ELR (cell line): ENCODE measurements at places on chromosomes 7 and 10.

- DNase-seq, result peak; percentile 22
These were observed 238.6 kb upstream of the LRRN3 start for GRCh38 chr7:110852156-110852940.

DNA sequence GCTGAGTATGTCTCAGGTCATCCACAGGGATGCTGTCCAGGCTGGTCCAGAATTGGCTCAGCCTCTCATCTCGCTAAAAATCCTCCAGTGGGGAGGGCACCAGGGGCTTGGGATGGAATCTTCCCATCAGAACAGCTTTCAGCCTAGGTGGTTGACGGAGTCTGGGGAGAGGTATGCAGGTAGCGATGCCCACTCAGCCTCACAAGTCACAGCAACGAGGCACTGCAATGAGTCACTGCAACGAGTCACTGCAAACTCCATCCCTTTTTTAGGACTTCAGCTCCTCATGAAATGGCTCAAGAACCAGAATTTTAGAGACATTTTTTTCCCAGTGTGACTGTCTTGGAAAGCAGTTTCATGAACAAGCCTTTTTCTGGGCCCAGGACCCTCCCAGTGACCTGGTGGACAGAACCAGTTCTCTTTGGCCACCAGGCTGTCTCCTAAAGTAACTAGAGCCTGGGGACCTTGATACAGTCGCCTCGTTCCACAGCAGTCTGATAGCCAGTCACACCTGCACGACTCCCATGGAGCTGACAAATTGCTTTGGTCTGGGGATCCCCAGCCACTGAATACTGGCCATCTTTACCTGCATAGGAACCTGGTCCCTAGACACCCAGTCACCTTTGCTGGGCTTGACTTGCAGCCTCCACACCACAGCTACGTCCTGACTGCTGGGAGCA lies 41.3 kb upstream of the PPP2R2D start:
- no peak for DNase-seq

DNA sequence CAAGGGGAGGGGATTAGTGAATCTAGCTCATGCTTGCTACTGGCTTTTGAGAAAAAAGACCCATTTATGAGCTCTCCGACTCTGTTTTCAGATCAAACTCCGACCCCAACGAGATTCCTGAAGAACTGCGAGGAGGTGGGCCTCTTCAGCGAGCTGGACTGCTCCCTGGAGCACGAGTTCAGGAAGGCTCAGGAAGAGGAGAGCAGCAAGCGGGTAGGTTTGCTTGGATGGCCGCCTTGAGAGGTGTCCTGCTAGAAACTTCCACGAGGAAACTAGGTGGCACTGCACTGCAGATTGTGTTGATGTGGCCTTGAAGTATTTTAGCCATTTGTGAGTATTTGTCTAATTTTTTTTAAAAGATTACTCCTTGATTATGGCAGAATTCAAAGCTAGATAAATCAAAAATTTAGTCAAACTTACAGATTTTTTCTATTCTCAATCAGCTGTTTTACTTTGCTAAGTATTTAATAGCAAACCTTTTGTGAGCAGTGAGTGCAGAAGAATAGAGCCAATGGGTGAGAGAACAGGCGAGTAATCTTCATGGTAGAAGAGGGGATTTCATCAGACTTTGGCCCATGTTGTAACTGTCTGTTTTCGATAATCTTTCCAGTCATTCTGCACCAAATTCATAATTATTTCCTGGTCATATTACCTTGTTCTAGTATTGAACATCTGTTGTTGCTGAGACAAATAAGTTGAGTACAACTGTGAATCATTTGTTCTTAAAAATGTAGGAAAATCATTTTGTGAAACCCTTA lies 95.4 kb downstream of the CREB5 start:
- DNase-seq, result no peak

GRCh38 chr10:18204039-18204835 lies 64.0 kb downstream of the CACNB2 start:
- no peak for DNase-seq

DNA sequence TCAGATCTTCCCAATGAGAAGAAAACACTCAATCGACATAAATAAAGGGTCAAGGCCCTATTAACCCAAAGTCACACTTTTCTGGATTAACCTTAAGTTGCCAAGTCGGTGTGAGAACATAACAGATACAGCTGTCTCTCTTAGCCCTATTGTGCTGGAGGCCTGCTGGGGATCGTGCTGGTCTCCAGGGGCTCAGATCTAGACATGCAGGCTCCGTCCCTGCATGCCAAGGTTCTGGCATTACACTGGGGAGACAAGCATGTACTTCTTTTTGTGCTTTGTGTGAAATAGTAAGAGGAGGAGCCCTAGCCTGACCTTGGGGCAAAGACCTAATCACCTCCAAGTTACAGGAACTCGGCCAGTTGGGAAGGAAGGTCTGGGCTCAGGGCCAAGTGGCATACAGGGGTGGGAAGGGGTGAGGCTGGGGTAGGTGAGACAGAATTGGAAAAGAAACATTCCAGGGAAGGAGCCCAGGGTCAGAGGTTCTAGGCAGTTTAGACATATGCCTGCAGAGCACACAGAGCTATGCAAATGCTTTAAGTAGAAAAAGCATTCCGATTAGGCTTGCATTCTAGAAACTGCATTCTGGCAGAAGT lies 216.4 kb downstream of the HECW1 start:
- no peak for DNase-seq

GRCh38 chr10:22833781-22834180 lies 94.1 kb upstream of the ARMC3 start:
- DNase-seq, result no peak

GRCh38 chr10:104766341-104766740 lies 125.3 kb downstream of the SORCS3 start:
- DNase-seq, result peak; percentile 10

DNA sequence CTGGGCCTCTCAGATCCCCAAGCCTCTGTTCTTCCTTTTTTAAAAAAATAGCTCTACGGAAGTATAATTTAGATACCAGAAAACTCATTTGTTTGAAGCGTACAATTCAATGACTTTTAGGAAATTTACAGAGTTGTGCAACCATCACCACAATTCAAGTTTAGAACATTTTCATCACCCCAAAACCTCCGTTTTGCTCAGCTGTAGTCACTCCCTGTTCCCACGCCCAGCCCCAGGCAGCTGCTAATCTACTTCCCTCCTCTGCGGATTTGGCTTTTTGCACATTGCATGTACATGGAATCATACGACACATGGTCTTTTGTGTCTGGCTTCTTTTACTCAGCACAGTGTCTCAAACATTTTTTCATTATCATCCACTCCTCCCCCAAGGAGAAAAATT lies 229.2 kb downstream of the TCF7L2 start:
- no peak for DNase-seq

DNA sequence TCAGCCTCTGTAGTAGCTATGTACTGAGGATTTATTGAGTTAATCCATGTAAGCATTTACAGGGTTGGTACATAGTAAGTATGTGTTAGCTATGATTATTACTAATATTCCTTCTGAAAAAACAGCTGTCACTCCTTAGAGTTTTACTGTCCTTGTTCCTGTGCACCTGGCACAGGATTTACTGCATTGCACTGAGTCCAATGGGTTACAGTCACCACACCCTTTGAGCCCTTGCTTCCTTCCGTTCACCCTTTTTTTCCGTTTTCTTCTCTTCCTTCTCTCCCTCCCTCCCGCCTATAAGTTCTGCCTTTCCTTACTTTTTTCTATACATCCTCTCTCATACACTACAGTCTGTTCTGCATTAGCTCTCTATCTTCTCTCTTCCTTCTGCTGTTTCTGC lies 12.5 kb upstream of the CDK6 start:
- DNase-seq, result no peak

- DNase-seq, result peak; percentile 73
These were observed at the start of gene HOXA9 for GRCh38 chr7:27165089-27165995. HOXA9 (minus strand) TSS chr7:27165537; CDS start chr7:27165457, 80 bp downstream.

GRCh38 chr7:50189371-50189770 lies 96.3 kb upstream of the ZPBP start:
- DNase-seq, result no peak

GRCh38 chr10:19775296-19775695 lies 40.9 kb upstream of the PLXDC2 start:
- no peak for DNase-seq

DNA sequence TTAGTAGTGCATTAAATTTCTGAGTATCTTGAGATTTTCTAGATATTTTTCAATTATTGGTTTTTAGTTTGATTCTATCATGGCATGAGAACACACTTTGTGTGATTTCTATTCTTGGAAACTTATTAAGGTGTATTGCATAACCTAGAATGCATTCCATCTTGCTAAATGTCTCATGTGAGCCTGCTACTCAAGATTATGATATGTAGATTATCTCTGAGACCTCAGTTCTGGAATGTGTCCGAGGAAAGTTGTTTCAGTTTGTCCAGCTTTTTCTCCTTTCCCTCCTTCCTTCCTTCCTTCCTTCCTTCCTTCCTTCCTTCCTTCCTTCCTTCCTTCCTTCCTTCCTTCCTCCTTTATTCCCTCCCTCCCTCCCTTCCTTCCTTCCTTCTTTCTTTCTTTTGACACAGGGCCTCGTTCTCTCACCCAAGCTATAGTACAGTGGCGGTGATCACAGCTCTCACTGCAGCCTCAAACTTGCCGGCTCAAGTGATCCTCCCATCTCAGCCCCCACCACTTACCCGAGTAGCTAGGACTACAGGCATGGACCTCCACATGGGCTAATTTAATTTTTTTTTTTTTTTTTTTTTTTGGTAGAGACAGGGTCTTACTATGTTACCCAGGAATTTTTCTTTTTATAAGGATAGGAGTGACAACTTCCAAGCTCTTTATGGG lies 7.6 kb downstream of the ITPRID1 start:
- no peak for DNase-seq

- peak; percentile 48 for DNase-seq
These were observed 142.2 kb downstream of the EMX2 start for GRCh38 chr10:117684672-117685211.

DNA sequence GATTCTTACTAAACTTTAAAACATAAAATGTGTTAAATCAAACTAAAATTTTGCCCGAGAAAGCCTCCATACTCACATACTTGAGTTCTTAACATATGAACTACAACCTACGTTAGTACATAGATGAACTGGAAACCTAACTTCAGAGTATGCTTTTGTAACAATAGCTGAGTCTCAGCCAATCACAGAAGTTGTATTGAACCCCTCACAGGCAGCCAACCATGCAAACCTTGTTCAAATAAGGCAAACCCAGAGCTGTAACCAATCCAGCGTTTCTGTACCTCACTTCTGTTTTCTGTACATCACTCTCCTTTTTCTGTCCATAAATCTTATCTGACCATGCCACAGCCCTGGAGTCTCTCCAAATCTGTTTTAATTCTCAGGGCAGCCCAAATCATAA lies 157.3 kb upstream of the COL1A2 start:
- DNase-seq, result no peak

GRCh38 chr10:93475871-93476270 lies 6.3 kb downstream of the MYOF start:
- DNase-seq, result peak; percentile 97

DNA sequence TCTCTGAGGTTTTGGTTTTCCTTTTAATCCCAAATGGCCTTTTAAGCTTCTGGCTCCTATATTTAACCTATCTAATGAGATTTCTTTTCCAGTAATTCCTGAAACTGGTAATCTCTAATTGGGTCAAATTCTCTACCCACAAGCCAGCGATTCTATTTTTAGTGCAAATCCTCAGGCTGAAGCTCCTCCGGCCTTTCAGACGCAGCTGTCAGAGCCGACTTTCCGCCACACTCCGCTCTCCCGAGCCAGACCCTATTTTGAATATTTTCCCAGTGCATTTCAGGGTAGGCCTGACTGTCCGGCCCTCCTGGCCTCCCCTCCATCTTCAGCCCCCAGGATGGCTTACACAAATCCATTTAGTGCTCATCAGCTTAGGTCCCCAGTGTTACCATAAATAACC lies 9.7 kb upstream of the ADCY1 start:
- no peak for DNase-seq

- no peak for DNase-seq
These were observed 107.4 kb downstream of the GSAP start for GRCh38 chr7:77308792-77309191.

- no peak for DNase-seq
These were observed 21.9 kb downstream of the CHCHD3 start for GRCh38 chr7:133060004-133060403.

- no peak for DNase-seq
These were observed 20.0 kb downstream of the SORCS1 start for GRCh38 chr10:107144490-107144889.

DNA sequence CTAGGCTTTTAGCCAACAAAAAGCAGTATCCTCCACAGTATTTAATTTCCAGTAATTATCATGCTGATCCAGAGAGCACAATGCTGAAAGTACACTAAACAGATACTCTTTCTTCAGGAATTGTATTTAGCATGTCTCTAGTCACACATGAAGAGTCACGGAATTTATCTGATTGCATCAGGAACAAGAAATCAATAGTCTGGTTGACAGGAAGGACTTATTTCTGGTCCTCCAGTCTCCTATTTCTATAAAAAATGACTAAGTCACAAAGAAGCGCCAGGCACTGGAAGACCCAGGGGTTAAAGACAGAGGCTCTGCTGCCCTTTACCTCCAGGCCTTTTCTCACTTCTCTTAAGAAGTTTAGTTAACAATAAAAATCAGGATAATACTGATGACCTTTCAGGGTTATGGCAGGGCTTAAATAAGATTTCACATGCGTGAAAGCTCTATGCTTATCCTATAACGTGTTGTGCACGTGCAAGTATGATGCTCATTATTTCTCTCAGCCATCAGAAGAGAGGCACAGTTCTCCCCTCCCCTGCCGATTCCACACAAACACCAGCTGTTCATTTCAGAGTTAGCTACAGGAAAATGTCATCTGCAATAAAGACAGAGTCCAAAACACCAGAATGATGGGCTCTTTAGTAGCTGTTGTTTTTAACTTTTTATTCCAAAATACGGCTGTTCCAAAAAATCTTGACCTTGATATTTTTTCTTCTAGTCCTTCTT lies 36.9 kb downstream of the SLC26A4 start:
- DNase-seq, result no peak

- DNase-seq, result peak; percentile 54
These were observed 45.7 kb downstream of the BPGM start for GRCh38 chr7:134692344-134692705.

GRCh38 chr7:142323706-142324105 lies 65.8 kb upstream of the PRSS58 start:
- DNase-seq, result peak; percentile 42

DNA sequence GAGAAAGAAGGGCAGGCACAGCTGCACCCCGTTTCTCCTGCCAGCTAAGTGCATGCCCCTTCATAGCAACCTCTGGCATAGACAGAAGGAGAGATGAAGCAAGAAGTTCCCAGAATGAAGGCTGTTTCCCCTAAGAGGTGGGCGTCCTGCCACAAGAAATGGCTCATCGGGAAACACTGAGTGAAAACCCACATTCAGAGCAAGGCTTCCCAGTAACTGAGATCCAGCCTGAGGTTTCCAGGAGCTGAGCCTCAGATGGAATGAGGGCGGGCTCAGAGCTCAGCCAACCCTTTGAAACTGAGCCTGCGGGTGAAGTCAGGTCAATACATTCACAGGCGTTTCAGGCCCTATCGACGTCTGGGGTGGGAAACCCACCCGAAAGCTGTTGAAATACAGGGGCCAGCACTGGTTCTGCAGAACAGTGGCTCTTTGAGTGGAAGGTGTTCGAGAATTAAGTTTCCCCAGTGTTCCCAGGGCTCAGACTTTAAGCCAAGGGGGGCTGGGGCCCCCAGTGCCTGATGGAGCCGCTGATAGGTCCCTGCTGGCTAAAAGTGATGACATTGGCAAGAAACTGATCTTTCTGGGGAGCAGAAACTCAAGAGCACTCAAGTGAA lies 510.2 kb downstream of the RPS24 start:
- DNase-seq, result no peak
